NCI-H345 (cell line): ENCODE measurements at places on chromosomes 1 and 21.

DNA sequence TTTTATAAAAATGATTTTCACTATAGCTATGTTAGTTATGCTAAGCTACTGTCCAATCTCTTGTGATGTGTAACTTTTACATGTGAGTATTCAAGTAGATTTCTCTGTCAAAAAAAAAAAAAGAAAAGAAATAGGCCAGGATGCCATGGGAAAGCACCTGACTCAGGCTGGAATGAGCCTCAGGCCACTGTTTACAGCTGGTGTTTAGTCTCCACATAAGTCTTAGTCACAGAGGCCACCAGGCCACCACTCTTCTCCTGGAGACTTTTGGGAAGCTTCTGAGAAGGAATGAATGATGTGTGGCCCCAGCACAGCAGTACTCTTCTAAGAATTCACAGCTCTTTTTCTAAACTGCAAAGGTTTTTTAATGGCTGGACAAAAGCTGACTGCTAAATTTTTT is 48.9 kb downstream of the CHML start:
- DNase-seq: no peak

DNA sequence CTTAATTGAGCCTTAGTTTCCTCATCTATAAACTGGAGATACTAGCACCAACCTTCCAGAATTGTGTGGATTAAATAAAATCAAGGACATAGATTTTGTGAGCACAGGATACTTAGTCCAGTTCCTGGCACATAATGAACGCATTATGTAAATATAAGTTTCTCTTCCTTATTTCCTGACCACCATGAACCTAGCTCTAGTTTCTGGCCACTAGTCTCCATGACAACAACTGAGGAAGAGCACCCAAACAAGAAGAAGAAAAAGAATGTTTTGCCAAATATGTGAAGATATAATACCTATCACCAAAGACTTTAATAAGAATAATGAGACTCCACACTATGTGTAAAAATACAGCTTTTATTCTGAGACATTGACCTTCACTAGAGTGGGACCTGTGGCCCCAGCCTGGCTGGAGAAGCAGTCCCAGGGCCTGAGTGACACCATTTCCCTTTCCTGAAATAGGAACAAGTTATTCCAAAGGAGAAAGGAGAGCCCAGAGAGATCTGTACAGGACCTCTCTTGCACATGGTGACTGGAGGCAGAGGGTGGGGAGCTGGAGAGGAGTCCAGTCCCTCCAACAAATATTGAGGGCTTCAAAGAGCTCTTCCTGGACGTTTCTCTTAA is 940 bp upstream of the USF1 start:
- no peak for DNase-seq

DNA sequence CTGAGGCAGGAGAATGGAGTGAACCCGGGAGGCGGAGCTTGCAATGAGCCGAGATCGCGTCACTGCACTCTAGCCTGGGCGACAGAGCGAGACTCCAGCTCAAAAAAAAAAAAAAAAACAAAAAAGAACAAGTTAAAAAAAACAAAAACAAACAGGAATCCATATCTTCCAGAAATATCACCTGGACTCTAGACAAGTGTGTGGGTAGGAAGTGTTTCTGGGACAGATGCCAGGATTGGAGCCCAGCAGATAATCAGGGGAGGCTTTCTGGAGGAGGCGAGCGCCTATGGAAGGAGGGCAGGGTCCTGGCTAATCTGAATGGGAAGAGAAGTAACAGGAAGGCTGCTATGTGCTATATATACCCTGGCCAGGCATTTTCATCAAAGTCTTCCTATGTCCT is 43.6 kb upstream of the SYNC start:
- DNase-seq: no peak

DNA sequence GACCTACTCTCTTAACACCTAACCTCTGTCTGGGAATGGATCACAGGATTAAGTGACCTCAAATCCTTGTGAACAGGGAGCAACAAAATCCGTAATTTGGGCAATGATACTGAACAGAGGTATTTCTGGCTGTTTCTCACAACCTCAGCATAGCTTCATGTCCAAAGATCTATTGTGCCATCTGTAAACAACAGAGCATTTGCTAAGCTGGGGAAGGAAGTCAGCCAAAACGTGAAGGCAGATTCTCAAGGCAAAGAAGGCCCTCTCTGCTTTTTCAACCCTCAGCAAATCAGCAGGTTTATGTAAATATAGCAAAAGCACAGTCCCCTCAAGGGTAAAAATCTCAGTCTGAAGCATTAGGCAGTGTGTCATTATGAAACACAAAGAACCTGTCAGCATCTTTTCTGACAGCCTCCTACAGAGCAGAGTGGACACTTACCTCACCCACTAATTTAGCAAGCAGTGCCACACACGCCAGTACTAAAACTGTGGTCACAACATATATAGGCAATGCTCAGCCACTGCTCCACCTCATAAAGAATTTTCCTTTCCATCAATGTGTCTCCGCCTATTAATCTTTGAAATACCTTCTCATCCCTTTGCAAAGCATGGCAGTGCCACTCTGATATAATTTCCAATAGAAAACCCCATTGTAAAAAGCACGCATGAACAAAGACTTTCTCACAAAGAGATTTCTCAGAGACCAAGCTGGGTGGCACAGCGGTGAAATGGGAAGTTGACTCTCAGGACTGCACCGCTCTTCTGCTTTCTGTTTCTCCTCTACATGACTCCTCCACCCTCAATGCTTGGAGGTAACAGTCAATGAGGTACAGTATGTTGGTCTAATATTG is 188.0 kb downstream of the RERE start:
- peak; percentile 40 for DNase-seq

DNA sequence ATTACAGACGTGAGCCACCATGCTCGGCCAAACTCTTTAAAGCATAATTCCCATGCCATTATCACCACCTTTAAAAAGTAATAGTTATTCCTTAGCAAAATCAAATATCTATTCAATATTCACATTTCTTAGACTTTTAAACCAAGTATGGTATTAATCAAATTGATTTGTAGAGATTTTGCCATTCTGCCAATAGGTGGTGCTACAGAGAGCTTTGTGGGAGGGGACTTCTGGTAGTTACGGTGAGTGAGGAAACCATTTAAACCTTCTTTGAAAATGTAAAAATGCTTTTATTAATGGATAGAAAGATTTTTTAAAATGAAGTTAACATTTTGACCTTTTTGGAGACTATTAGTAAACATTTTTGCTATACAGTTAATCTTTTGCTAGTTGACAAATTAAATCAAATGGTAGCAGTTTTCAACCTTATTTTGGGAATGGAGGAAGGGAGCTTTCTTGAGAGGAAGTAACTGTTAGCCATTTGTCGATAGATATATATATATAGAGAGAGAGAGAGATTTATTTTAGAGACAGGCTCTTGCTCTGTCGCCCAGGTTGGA is 19.3 kb downstream of the IARS2 start:
- DNase-seq: peak; percentile 1

DNA sequence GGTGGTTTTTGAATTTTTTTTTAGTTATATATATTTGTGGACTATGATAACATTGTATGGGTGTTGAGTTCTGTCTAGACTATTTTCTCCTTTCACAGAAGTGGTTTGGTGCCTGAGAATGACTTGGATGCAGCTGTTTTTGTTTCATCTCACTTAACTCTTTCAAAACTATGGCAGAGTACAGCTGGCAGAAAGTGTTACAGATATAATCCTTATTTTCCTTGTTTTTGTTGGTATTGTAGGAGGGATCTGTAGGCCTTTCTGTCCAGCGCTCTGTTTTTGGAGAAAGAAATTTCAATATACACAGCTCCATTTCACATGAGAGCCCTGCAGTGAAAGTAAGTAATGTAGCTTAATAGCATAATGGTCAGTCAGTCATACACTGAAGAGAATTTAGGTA is 13.1 kb downstream of the CDC7 start:
- DNase-seq: no peak

DNA sequence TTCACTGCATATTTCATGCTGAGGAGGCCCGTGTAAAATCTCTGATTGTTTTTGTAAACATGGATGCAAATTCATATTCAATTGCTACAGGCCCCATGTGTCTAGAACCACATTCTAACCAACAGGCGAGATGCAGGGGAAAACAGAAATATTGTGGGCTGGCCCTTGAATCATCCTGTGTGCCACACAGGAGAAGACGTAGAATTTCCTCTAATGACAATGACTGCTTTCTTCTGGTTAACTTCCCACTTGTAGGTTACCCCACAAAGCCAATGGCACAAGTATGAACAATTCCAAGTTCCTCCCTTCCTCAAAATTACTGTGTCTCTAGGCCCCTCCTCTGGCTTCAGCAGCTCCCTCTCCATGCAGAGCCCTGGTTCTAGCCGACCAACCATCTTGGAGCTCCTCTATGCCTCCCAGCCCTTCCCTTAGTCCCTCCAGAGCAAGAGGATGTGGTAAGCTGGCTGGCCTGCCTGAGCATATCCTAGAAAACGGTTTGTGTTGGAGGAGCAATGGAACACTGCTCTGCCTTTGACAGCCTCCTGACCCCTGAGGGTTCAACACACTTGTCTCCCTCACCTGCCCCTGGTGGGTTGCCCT is 205.2 kb downstream of the HS2ST1 start:
- no peak for DNase-seq

GRCh38 chr1:78358165-78358564 is 132.6 kb upstream of the PTGFR start:
- no peak for DNase-seq

DNA sequence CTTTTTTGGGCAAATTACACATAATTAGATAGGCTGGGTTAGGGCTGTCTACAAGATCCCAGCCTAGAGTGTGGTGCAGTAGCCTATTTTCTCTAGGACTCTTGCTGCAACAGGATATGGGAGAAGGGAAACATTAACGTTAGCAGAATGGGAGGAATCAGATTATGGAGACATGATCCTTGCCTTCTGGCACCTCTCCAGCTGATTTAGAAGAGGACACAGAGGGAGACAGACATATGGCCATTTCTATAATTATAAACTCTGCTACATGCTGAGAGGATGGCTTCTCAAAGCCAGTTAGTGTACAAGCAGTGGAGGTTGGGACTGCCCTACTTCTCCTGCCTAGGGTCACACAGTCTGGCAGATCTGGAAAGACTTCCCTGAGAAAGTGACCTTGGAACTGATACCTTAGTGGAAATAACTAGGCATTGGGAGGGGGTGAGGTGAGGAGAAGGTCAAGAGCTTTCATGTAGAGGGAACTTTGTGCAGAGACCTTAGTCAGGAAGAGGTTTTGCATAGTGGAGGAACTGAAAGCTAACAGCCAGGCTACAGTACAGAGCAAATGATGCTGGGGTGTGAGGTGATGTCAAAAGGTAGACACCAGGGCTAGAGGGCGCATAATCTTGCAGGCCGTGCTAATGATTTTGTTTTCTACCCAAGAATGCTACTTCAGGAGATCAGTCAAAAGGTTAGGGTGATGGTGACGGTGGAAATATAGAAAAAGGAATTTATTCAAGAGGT is 1.2 kb upstream of the CD1D start:
- DNase-seq: no peak

- no peak for DNase-seq
Observed at GRCh38 chr1:64865105-64865757, 101.1 kb downstream of the JAK1 start.

GRCh38 chr1:87135329-87135712 is 193.4 kb upstream of the LMO4 start:
- no peak for DNase-seq

DNA sequence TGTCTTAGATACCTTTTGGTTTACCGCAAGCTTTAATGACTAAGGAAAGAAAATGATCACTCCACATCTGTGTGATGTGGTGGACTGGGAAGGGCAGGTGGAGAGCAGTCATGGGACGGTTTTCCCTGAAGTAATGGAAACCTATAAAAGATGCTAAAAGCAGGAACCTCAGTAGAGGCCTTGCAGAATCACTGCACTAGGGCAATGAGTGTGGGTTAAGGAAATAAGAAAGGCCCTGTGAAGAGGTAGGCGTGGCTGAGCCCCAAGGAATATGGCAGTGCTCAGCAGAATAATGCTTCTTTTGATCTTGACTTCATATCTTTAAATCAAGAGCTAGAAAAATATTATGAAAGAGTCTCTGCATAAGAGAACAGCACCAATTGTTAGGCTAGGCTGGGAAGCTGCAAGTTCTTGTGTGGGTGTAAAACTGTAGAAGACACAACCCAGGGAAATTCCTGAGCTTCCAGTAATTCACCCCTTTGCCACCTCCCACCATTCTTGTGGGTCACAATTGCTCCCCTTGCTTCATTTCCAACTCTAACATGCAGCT is 49.9 kb downstream of the CLCA4 start:
- no peak for DNase-seq

GRCh38 chr1:8497210-8497819 is 179.4 kb downstream of the SLC45A1 start:
- no peak for DNase-seq

DNA sequence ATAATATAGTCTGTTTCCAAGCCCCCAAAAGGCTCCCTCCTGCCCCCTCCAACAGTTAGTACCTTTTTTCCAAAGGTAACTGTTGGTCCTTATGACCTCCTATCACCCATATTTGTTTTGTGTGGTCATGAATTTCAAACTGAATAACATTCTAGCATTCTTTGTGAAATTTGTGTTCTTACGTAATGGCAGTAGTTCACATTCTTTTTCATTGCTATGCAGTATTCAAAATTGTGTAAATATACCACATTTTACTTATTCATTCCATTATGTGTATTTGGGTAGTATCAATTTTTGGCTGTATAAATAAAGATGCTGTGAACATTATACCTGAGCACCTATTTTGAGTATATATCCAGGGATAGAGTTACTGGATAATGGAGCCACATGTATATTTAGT is 13.4 kb downstream of the RNF11 start:
- no peak for DNase-seq

DNA sequence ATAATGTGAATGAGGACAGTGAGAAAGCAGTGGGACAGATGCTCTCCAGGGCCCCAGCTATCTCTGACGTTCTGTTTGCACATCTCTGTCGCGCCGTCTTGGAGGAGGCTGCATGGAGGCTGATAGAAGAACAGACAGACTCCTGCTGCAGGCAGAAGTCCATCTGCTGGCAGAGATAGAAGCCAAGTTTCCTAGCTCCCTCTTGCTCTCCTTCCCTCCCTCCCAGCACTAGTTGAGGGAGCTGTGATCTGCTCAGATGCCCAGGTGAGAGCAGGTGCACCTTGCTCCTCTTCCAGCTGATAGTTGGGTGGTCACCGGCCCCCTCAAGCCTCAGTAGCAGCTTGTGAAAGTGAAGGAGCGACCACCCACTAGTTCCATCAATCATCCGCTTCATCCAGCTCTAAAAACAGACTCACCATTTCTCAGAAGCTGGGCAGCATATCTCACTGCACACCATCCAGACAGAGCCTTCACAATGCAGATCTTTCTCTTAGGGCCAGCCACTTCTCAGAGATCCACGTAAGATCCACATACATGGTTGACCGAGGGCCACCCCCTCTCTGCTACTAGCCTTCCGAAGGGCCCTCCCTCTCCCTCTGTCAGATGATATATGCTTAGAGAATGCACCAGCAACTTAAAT is 12.9 kb downstream of the LRRN2 start:
- DNase-seq: no peak
